ENCODE measurements at places on chromosomes 11 and 22.

DNA sequence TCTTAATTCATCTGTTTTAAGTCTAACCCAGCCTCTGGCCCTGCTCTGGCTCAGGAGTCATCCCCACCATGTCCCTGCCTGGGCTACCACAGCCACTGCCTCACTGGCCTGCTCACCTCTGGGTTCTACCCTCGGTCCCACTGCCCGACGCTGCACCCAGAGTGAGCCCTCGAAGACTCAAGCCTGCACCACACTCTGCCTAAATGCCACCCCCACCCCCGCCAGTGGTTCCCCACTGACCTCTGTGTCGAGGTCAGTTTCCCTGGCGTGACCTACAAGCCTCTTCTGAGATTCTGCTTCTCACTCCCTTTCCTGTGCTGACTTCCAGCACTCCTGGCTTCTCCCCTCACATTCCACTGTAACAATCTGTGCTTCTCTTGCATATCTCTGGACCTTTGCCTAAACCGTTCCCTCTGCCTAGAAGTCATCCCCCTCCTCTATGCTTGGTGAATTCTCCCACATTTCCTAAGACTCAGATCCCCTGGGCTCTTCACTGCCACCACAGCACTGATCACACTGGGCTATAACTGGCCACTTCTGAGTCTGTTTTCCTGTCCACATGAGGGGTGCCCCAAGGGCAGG lies 12.5 kb upstream of the PDE2A start:
- no peak for DNase-seq

- DNase-seq, result peak; percentile 57
Observed at GRCh38 chr11:10725114-10725906, 25.7 kb upstream of the CTR9 start.

DNA sequence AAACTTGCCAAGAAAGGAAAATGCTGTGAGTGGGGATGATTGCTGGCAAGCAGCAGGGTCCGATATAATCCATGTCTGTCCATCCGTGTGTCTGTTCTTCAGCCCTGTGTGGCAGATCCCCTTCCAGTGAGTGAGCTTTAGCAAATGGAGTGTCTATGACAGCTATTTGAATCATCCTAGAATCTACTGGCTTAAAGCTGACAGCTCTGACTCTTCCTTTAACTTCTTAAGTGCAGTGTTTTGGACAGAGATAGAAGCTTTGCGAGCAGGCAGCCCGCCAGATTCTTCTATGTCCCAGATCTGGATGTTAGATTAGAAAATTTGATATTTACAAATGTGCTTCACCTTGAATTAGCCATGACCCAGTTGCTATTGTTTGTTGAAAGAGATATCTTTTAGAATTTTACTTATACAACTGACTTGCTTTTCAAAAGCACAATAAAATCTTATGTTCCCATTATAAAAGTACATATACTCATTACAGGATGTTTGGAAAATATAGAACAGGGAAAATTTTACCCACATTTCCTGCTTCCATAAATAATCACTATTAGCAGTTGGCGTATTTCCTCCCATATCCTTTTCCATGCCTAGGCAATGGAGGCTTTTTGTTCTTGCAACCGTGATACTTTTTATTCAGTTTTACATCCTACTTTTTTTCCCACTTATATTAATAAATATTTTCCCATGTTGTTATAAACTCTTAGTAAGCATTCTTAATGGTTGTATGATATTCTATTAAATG lies 124.5 kb downstream of the COMMD9 start:
- DNase-seq, result no peak

DNA sequence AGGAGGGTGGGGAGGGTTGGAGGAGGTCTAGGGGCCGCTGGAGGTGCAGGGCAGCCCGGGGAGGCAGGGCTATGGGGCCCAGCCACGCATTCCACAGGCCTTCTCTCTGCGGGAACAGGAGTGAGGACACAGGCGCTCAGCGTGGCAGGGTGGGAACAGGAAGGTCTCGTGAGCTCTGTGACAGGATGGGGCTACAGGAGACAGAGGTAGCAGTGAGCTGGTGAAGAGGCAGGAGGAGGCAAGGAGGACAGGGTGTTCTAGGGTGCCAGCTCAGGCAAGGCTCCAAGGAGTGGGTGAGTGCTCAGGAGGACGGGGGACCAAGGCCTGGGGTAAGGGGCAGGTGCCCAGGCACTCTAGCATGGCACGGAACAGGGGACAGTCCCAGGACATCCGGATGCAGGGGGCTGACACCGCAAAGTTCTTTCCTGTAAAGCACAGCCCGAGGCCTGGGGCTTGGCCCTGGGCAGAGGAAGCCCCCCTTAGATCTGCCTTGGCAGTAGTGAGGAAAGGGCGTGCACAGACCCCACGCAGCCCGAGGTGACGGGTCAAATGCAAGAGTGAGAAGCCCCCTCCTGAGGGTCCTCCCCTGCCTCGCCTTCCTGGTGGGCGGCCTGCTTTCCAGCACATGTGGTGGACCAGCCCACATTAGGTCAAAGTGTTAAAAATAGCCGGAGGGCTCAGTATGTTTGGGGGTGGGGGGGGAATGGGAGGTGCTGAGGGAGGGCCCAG lies 4.7 kb upstream of the NEAT1 start:
- no peak for DNase-seq

DNA sequence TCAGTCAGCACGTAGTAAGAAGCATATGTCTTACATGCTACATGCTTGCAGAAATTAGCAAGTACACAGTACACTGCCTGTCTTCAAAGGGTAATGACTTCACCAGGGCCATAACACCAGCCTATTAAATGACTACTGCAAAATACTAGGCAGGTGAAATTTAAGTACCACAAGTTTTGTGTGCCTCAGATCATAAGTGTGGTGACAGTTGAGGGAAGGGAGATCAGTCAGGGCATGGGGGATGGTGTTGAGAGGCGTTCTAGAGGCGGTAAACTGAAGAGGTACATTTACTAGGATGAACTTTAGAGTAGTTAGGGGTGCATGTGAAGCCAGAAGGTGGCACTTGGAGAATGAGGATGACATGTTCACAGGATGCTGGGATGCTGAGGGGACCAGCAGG lies 22.0 kb downstream of the AMOTL1 start:
- no peak for DNase-seq

DNA sequence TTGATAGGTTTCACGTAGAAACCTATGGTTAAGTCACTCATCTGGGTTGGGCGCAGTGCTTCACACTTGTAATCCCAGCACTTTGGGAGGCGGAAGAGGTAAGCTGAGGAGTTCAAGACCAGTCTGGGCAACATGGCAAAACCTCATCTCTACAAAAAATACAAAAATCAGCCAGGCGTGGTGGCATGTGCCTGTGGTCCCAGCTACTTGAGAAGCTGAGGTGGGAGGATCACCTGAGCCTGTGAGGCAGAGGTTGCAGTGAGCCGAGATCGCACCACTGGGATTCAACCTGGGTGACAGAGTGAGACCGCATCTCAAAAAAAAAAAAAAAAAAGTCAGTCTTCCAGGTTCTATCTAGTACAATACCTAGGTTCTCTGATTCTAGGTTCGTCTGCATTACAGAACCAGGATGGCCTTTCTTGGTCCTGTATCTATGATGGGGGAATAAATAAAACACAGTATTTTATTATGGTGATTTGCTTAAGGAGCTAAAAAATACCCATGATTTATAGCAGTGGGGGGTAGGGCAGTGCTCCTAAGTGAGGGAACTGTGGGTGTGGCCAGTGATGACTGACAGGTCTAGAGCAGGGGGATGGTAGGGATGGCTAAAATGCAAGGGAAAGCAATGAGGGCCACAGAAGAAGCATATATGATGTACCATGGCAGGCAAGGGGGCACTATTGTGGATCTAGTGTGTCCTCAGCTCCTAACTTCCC lies 65.5 kb upstream of the NUP160 start:
- DNase-seq, result no peak

DNA sequence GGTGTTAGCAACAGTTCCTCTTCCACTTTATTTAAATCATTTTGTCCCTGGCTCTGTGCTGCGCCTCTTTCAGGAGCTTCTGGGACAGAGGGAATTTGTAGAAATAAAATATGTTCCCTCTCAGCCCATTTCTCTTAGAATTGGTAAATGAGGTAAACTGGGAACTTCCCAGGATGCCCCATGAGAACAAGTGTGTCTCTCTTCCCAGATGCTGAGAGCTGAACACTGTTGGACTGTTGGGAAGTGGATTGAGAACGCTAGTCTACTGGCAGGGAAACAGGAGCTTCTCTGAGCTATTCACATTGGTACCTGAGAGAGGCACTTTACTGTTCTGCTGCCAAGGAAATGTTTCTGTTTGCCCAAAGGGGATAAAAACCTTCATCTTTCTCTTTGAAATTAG lies 4.0 kb downstream of the CRY2 start:
- no peak for DNase-seq

Data from COLO829 (cell line).